ENCODE measurements at places on chromosomes 6 and 20. TPM values are rescaled to one million over a fixed set of nuclear protein-coding genes. Genes with fewer than 3 reads are reported as not detected.

The GGTLC1 gene
- not detected for total RNA-seq

The FAM209B gene
- 1.00 TPM for total RNA-seq

The PTPRT gene
- total RNA-seq: not detected

The SLC17A4 gene
- not detected for total RNA-seq

The SPTLC3 gene
- not detected for total RNA-seq

The IL17F gene
- not detected for total RNA-seq

The TNF gene
- total RNA-seq: not detected

The SSTR4 gene
- 0.17 TPM for total RNA-seq

The HLA-DQA1 gene
- total RNA-seq: not detected

The HLA-DPA1 gene
- not detected for total RNA-seq

The SLC17A2 gene
- total RNA-seq: not detected
